Activated CD4-positive, alpha-beta T cell treated with anti-CD3 and anti-CD28 coated beads, Interleukin-2, Interleukin-6, amounts not matched to agents 100 ng/mL and 50 ng/mL, durations not matched to agents 16 hours and 8 hours (primary cell): ENCODE measurements at places on chromosomes 6 and 20.

DNA sequence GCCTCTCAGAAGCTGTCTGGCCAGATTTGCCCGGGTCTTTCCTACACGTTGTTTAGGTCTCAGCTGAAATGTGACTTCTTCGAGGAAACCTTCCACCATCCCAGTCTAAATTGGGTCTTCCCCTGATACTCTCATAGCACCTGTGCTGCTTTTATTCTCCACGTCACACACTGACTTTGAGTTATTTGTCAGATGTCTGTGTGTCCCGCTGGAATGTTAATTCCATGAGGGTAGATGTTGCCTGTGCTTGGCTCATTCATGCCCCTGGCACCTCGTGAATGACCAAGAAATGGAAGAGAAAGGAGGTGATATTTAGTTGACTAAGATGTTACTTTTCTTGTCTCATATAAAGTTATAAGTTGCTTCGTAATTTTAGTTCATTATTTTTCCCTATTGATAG, 197.8 kb downstream of the TMEM242 start:
- DNase-seq, result no peak

- DNase-seq, result no peak
These were observed 42.0 kb downstream of the VTA1 start for GRCh38 chr6:142189057-142189456.

GRCh38 chr6:136563386-136564152, 13.3 kb upstream of the MAP7 start:
- no peak for DNase-seq

DNA sequence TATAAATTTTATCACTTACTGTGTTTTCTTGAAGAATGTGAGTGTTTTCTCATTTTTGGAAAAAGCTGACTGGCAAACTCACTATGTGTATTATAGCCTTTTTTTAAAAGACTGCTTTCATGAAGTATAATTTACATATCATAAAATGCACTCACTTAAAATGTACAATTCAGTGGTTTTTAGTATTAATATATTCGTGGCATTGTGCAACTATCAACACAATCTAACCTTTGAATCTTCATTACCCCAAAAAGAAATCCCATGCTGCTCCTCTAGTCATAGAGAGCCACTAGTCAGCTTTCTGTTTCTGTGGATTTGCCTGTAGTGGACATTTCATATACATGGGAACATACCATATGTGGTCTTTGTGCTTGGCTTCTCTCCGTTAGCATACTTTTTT, 143.8 kb downstream of the PLCB4 start:
- no peak for DNase-seq
